Inflammatory macrophage treated with lipopolysaccharide for 1 hour (primary cell): ENCODE measurements at places on chromosomes 4 and X.

DNA sequence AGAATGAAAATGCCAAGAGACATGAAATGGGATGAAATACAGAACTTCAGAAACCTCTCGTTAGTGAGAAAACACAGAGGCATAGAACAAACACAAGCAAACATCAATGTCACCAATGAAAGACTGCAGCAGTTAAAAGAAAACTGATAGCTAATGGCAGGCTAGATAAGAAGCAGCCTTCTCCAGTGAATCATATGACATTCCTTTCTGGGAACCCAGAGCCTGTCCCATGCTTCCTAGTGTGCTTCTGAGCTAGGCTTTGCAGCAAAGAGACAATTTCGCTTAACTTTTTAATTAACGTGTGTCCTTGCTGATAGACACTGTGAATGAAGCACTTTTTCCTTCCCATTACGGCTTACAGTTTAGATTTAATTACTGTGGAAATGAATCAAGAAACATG is 444.6 kb downstream of the IL15 start:
- no peak for DNase-seq

DNA sequence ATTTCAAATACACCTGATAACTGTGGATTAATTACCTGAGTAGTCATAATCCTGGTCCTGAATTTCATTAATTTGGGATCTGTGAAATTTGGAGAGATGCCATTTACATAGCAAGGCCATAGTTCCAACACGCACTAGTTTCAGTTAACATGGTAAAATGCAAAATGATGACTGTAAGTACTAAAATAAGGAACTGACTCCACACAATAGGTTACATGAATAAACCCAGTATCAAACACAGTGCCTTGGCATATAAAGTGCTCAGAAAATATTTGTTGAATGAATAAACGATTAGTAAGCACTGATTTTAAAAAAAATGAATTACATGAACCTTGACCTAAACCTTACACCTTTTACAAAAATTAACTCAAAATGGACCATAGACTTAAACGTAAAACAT is 9.0 kb downstream of the FBXO8 start:
- no peak for DNase-seq

- no peak for DNase-seq
Measured at GRCh38 chr4:11467931-11468330, 39.2 kb upstream of the HS3ST1 start.

GRCh38 chr4:3845744-3846429 is 79.7 kb downstream of the ADRA2C start:
- DNase-seq = no peak

DNA sequence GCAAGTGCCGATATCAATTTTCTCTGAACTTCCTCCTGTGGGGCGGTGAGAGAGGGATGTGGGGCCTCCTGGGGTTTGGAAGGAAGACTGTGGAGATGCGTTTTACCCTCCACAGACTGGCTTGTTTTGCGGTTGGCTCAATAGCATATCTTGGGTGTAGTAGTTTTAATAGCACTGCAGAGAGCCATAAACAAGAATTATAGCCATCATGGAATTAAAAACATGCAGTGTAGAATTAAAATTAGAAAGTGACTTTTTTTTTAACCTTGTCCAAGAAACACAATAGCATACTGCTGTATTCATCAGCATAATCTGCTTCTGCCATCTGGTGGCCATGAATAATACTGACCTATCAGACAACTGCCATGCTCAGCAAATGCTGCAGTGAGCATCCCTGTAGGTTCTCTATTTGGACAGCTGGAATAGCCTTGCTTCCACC is 47.3 kb upstream of the SCML1 start:
- peak; percentile 61 for DNase-seq

- DNase-seq = no peak
Measured at GRCh38 chr4:47238667-47239066, 207.3 kb downstream of the GABRB1 start.

DNA sequence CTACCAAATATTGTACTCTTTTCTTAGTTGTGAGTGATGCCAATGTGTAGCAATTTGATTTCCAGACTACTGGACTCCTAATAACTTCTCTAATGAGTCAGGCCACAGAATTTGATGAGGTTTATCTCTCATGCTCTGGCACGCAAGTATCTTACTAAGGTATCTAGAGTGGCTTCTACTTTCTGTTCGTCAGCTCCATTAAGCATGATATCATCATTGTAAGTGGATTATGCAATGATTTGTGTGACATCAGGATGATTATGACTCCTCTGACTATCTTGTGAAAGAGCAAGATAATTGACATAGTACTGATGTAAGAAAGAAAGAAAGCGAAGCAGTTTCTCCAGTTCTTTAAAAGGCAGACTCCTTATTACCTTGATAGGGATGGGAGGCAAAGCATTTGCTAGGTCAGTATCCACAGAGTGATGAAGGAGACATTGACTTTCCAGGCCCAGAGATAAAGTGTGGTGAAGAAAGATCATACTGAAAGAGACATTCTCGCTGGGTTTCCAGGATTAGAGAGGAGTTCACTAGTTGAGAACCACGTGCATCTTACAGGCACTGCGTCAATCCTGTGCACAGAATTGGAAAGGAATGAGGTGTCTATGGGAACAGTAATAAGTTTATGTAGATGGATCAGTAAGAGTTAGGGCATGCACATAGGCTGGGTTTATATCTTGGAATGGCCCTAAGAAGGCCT is 161.9 kb upstream of the STK26 start:
- peak; percentile 22 for DNase-seq

GRCh38 chr4:158823461-158823873 is 54.6 kb downstream of the FNIP2 start:
- peak; percentile 93 for DNase-seq

DNA sequence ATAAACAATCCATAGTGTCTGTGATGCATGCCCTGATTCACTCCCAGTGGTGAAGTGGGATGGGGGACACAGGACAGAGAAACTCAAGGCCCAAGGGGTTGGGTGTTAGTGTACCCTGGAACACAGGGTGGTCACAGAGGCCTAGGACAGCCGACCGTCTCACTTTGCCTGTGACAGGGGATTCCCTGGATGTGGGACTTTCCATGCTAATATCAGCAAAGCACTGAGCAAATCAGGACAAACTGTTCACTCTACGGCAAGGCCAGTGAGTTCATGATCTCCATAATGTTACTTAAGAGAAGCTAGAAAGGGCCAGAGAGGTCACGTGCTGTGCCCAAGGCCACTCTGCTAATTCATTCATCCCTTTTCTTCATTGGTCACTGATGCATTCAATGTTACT is 158.7 kb upstream of the RBPJ start:
- DNase-seq = peak; percentile 68

- no peak for DNase-seq
Measured at GRCh38 chr4:97498875-97499274, 644.4 kb downstream of the STPG2 start.

DNA sequence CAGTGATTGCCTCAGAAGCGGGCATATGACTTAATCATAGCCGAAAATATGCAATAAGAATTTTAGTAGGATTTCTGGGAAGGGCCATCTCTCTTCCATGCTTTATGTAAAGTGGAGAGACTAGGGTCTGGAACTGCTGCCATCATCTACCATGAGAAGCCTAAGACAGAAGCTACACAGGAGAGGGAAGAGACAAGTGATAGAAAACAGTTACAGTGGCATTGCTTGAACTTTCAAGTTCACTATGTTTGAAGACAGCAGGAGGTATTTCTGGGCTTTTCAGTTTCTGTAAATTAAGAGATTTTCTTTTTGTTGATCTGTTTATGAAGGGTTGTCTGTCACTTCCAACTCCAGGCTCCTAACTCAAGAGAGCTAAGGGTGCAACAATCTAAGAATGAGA is 62.5 kb downstream of the ZNF330 start:
- no peak for DNase-seq

- no peak for DNase-seq
Measured at GRCh38 chr4:23213198-23213597, 520.5 kb downstream of the GBA3 start.

- DNase-seq = peak; percentile 70
Measured at GRCh38 chr4:100081491-100081890, 108.8 kb downstream of the DDIT4L start.

GRCh38 chr4:24686866-24687692 is 102.7 kb upstream of the DHX15 start:
- DNase-seq = peak; percentile 1

DNA sequence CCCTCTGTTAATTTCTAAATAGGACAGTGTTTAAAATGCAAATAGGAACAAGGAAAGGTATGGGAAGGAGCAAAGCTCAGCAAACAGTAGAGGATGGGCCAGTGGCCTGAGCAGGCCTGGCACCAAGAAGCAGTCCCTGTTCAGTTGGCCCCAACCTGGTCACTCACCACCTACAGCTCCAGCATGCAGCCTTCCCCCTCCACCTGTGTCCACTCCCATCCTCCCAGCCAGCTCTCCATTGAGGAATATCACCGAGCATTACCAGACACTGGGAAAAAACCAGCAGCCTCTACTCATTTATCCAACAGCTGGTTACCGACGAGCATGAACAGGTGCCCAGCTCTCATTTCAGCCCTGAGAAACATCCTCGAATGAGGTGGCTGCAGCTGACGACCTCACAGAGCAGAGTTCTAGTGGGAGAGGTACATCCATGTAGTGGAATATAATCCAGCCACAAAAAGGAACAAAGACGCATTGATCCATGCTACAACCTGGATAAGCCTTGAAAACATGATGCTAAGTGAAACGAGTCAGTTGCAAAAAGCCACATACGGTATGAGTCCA is 25.6 kb downstream of the CD99L2 start:
- DNase-seq = no peak

GRCh38 chrX:149205937-149206336 is 299.2 kb downstream of the IDS start:
- no peak for DNase-seq

- DNase-seq = no peak
Measured at GRCh38 chrX:100804780-100805179, 15.4 kb upstream of the CSTF2 start.

DNA sequence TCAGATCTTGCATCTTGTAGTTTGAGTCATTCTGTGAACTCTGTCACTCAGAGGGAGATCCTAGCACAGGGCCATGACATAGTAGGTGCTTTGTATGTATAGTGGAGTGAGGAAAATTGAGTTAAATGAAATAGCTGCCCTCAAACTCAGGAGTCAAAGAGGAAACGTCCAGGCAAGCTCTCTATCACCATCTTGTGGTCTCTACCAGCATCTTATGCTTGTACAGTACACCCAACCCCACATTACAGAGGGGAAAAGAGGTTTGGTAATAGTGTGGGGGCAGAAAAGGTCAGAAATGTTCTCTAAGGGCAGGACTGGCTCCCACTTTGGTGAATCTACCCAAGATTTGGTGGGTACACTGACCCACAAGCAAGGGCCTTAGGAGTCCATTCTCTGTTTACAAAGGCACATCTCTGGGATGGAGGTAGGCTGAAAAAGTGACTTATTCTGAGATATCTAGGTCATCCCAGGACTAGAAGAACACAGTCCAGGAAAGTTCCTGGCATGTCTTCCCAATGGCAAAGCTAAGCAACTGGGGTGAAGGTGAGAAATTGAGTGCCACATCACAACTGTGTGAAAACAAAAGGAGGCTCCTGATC is 131.8 kb downstream of the OR13H1 start:
- no peak for DNase-seq

- DNase-seq = no peak
Measured at GRCh38 chrX:41332005-41332404, 2.0 kb upstream of the DDX3X start.
